ENCODE measurements at places on chromosomes 12 and 14.

DNA sequence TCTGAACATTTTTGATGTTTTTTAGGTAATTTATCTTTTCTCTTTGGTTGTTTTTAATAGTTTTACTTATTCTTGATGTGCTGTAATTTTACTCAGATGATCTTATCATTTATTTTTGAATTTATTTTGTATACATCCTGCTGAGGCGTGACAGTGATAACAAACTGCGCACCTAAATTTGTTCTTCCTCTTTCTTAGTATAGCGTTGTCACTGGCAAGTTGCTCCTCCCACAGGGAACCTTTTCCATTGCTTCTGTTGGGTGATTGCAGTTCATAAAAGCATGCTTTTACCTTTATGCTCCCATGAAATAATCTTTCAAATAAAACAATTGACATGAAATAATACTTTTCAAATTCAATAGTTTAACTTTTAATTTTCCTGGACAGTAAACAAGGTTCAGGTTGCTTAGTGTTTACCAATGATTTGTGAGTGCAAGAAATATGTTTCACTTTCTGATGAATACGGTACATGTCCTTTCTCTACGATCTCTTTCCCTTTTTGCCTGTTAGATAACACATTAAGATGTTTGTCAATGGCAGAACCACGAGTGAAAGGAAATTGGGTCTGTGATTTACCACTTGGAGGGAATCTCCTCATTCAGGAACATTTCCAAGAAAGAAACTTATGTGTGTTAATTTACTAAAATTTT is 223.3 kb downstream of the CCDC91 start:
- no peak for DNase-seq

DNA sequence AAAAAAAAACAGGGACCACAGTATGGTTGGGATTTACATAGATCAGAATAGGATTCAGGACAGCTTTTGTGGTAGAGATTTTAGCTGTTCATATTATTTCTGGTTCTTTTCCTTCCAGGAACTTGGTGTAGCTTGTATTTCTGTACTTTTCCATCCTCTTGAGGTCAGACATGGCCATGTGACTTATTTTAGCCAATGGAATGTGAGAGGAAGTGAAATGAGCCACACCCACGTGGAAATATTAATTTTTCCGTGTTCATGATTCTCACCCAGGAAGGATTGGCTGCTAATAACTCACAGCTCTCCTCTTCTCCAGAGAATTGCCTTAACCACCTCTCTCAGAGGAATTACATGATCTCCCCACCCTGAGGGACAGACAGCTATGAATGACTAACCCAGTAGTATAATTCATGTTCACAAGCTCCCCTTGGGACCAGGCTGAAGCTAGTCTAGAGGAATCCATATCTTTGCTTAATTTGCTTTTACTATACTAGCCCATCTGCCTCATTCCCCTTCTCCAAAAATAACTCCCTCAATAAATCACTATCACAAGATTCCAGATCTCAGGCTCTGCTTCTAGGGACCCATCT is 340.4 kb downstream of the NUAK1 start:
- no peak for DNase-seq

DNA sequence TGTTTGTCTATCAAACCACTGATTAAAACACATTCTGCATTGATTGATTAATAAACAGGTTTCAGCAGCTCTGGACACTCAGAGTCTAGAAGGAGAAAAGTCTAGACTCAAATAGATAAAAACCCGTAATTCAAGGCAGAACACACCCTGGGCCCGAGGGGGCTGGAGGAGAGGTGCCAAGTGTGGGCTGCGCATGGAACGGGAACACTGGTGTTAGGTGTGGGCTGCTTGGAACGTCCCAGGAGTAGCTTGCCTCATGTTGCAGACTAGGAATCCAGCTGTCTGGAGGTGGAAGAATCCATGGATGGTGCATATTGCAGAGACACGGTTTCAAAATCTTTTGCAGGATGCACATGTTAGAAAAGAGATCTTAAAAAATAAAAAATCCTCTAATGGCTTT is 223.0 kb downstream of the APAF1 start:
- DNase-seq = no peak

- DNase-seq = no peak
Measured at GRCh38 chr14:95896498-95897135, 20.0 kb downstream of the TUNAR start.

- DNase-seq = no peak
Measured at GRCh38 chr14:65261425-65261920, 151.1 kb upstream of the FUT8 start.

DNA sequence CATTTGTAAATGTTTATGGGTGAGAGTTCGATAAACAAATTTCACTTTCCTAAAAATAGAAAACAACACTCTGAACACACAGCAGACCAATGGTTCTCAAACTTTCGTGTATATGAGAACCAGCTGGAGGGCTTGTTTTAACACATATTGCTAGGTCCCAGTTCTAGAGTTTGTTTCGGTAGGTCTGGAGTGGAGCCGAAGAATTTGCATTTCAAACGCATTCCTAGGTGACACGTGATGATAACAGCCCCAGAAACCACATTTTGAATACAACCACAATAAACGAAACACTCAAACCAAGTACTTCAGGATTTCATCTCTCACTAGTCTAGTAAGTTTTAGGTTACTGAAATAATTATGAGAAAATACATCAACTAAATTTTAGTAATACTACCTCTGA is 17.1 kb downstream of the SEC23A start:
- no peak for DNase-seq

- no peak for DNase-seq
Measured at GRCh38 chr12:130434560-130434959, 96.9 kb downstream of the PIWIL1 start.

DNA sequence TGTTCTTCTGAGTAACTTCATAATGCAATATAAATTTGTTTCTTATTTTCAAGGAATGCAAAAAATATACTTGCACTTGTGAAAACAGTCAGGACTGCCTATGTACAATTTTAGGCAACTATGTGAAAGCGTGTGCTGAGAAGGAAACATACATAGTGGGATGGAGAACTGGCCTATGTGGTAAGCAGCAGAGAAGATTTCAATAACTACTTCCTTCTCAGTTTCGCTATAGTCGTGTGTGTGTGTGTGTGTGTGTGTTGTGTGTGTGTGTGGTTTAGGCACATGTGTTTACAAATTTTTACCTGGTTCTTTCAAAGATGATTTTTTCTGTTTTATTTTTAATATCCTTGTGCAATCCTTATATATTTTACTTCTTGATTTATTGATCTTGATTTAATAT is 211.8 kb downstream of the LRRK2 start:
- no peak for DNase-seq

DNA sequence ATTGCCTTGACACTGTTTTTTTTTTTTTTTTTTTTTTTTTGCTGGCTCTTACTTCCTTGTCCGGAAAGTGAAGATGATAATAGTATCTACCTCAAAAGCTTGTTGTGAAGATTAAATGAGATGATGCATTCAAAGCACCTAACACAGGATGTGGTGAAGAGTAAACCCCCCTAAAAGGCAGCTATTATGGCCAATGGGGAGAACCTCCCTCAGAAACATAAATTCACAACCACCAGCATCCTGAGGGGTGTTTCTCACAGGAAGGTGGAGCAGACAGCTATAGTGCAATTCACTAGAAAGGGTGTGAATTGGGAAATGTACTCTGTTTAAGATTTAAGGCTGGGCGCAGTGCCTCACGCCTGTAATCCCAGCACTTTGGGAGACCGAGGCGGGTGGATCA is 85.4 kb upstream of the CRY1 start:
- no peak for DNase-seq

DNA sequence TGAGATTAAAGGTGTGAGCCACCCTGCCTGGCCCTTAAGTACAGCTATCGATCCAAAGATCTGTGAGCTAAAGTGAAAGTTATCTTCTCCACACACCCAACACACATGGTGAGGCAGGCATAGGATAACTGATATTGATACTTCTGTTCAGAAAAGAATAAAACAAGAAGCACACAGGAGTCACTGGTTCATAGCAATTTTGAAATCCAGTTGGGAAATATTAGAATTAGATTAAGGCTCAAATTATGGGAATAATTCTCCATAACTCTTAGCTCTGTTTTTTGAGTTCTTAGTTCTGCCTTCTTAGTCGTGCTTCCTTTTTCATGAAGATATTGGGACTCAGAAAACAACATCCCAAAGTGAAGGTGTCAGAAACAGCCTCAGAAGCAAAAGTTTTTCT is 186.0 kb upstream of the PLXNC1 start:
- no peak for DNase-seq

Data from RCC 7860 (cell line).